ENCODE measurements at places on chromosomes 4 and X.

DNA sequence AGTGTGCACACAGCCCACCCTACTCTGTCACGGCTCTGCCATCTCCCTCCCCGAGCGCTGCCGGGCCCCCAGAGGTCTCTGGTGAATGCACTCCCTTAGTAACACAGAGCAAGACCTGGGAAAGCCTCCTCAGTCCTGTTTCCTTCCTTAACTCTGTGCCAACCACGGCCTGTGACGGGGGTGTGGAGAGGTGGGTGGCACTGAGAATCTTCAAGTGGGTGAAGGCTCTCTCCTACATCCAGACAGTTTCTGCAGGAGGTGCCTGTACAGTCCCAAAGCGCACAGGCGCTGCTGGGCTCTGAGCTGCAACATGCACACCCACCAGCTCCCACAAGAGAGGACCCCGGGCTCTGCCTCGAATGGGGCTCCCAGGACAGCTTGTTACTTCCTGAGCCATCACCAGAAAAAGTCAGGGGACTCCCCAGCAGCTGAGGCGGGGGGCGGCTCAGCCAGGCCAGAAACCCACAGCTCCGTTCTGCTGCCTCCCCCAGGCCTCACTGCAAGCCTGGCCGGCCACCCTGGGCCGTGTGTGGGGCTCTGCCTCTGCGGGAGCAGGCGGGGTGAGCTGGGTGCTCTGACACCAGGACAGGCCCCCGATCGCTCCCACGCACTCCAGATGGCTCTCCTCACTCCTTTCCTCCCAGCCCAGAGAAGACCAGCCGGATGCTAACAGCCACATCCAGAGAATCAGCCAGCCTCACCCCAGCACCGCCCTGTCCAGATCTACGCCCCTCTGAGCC, 29.7 kb downstream of the FAM53A start:
- DNase-seq, result no peak

DNA sequence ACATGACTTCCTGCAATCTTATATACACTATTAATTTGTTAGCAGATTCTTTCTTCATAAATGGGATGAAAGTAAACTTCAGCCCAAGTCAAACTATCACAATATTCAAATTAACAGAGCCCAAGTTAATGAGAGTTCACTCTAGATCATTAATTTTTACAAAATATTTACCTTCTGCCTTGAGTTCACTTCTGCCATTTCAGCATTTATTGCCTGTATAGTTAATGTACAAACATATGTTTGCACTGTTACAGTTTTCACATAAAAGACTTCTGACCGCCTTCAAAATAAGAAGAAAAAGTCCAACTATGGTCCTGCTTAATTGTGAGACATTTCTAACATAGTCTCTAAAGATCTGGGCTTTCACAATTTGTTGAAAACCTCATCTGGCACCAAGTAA, 46.9 kb downstream of the GPC3 start:
- no peak for DNase-seq

DNA sequence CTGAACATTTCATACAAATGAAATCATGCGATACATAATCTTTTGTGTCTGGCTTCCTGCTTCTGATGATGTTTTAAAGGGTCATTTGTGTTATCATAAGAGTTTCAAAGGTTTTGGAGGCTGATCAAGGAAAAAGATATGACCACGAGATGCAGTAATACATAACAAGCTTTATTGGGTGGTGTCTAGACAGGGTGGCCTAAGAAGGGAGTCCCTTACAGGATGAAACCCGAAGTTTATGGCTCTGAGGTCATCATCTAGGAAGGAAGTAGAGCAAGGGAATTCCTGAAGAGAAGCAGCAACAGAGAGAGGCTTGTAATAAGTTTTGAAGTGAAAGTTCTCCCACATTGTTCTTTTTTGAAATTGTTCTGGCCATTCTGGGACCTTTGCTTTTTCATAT, 40.8 kb upstream of the SOD3 start:
- no peak for DNase-seq

GRCh38 chrX:13464599-13465275, 104.7 kb upstream of the EGFL6 start:
- DNase-seq, result no peak

- DNase-seq, result no peak
These were observed 18.7 kb downstream of the YIPF7 start for GRCh38 chr4:44632733-44633132.

GRCh38 chr4:2436301-2436700, 17.5 kb downstream of the CFAP99 start:
- DNase-seq, result no peak

GRCh38 chr4:55396308-55397125, 760 bp downstream of the TMEM165 start:
- no peak for DNase-seq

- DNase-seq, result no peak
These were observed 462.3 kb upstream of the ADGRL3 start for GRCh38 chr4:60737858-60738257.

- DNase-seq, result no peak
These were observed 6.7 kb downstream of the SORBS2 start for GRCh38 chr4:185805262-185805802.

- DNase-seq, result no peak
These were observed 6.9 kb upstream of the KIAA1210 start for GRCh38 chrX:119134466-119134865.

- DNase-seq, result no peak
These were observed 111.2 kb upstream of the TMEM47 start for GRCh38 chrX:34768290-34768689.

DNA sequence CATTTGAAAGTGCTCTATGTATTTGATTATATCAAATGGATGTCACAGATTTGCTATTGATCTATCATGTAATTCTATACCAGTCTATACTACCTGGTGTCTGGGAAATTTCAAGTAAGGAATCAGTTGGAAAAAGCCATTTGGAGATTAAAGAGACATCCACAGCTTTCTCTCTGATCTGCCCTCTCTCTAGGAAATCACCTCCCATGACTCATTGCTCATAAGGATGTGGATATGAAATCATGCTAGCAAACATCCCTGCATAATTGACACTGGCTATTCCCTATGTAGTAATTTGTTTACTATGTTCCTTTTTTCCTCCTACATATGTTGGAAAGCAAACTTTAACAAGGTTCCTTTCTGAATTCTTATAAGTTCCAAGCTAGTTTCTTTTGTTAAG, 94.3 kb downstream of the TEX13A start:
- no peak for DNase-seq

DNA sequence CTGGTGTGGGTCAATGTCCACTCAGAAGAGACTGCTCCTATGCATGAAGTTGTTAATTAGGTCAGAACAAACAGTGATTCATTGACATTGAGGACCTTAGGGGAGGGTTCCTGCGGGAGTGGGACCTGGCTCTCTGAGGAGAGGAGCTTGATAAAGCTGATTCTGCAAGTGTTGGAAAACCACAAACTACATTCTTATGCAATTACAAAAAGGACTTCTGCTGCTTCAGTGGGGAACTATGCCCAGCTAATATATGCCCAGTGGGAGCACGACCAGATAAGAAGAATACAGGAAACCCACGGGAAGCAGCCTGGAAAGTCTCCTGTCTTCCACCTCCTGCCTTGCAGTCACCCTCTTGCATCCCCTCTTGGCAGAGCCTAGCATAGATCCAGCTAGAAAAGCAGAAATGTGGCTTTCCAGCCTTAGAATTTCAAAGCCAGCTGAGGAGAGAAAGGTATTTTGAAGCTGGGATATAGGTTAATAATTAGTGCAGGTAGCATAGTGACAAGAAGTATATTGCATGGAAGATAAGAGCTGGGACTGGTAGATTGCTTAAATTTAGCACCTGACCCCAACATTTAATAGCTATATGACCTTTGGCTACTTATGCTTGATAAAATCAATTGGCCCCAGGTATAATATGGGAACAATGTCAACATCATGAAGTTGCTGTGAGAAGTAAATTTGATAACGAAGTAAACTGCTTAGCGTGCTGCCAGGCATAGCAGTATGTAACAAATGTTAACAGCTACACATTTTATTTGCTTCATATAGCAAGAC, 34.9 kb upstream of the UGT8 start:
- no peak for DNase-seq

GRCh38 chrX:13250826-13251580, 68.8 kb downstream of the ATXN3L start:
- DNase-seq, result no peak

- no peak for DNase-seq
These were observed 26.3 kb downstream of the TBC1D14 start for GRCh38 chr4:6935965-6936364.

DNA sequence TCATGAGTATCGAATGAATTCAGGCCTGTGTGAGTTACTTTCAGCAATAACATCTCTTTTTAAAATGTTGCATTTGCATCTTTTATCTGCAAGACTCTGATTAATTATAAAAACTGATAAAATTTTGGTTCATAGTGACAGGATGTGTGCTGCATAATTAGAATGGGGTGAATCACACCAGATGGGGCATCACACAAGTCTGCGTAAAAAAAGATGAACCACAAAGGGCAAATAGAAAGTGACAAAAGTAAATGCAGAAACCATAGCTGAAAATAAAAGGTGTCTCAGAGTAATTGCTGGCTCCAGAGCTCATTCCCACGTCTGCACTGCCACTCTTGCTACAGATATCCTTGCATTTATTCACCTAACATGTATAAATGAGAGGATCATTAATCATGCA, 131.1 kb downstream of the HS3ST1 start:
- DNase-seq, result no peak

DNA sequence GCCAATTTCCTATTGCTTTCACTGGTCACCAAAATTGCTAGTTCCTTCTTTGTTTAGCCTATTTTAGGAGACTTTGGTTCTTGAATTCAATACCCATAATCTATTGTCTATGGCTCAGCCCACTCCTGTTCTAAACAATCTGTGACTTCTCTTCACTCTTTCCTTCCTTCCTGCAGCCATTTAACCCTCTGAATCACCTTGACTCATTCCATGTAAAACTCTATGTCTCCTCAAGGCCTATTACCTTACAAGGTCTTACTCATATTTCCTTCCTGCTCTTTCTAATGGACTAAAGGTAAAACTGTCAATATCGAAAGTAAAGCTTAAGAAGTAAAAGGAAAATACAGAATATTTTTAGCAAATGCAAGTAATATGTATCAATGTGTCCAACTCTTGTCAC, 301.6 kb downstream of the ARHGAP24 start:
- no peak for DNase-seq

DNA sequence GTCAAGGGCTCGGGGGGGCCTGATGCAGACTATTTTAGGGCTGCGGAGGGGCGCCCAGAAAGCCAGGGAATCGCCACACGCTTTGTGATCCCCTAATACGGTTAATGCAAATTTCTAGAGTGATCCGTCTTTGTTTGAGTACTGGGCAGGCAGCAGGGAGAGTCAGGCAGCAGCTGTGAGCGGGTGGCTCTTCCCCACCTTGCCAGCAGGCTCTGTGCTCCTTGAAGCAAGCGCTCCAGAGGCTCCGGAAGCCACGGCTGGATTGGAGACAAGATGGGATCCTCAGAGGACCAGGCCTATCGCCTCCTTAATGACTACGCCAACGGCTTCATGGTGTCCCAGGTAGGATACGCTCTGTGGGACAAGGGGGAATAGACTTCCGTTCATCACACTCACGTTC, at the start of gene ASMT:
TSS of gene ASMT (plus strand) at position 133 of the 400 bp plus-strand sequence. CDS start at position 274, 141 bp downstream.
- DNase-seq, result no peak

GRCh38 chrX:136866337-136867095, 14.0 kb downstream of the RBMX start:
- DNase-seq, result no peak

GRCh38 chr4:96642490-96642889, 802.6 kb downstream of the PDHA2 start:
- DNase-seq, result no peak

DNA sequence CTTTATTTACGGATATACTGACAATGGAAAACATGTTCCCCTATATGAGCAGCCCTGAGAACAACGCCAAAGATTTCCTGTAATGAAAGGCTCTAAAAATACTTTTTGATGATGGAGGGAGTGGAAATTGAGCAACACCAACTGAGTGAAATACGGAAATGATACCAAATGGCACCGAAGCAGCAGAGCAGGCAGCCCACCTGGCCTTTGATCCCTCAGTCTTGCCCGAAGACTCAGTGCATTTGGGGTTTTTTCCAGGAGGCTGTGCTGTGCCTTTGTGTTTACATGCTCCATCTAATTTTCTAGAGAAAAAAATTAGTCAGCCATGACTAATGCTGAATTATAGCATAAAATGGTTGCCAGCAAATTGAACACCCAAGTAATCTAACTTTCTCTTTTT, 169.9 kb upstream of the RBPJ start:
- DNase-seq, result no peak

DNA sequence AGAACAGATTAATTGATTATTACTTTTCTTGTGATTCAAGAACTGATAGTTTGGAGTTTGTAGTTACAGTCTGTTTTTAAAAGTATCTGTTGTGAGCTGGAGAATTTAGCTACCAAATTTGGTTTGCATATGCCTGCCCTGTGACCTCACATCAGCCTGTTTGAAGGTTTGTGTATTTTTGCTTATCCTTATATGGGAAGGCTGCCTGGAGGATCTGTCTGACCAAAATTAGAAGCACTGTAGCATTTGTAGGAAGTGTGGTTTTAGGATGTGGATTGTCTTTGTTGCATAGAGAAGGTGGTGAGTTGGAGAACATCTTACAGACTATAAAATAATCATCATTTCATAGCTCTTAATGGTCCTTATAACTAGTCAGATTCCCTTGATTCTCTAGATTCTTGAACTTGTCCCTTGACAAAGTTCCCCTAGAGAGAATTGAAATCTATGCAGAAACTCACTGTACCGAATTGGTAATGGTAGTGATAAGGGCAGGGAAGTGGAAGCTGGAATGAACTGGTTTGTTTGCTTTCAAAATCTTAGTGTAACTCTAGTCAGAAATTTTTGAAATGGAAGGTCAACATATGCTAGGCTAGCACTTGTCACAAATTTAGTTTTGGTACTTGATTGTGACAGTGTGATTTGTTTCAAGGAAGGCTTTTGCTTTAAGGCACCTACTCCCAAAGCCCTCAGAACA, 57.3 kb downstream of the SH3BGRL start:
- no peak for DNase-seq

GRCh38 chr4:81881855-81882621, 410.3 kb upstream of the RASGEF1B start:
- no peak for DNase-seq

- DNase-seq, result no peak
These were observed 148.1 kb upstream of the FAM9B start for GRCh38 chrX:9182041-9182440.

DNA sequence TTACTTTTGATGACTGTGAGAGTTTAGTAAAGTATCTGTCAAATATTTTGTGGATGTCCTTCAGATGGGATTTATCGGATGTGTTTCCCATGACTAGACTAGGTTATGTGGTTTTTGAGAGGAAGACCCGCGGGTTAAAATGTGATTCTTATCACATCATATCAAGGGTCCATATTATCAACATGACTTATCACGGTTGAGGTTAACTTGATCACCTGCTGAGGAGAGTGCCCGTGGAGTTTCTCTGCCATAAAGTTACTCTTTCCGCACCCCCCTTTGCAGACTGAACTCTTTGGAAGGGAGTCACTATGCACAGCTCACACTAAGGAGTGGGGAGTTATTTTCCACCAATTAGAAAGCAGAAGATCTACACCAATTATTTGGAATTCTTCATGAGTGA, 38.7 kb downstream of the GLRB start:
- DNase-seq, result no peak

GRCh38 chr4:23904639-23905071, 14.8 kb upstream of the PPARGC1A start:
- DNase-seq, result no peak
